Left ventricle myocardium superior (tissue), 1 donor: ENCODE measurements at places on chromosomes 3 and 15.
A peak's percentile ranks its signal among the peaks of the same experiment; 100 is the strongest.

DNA sequence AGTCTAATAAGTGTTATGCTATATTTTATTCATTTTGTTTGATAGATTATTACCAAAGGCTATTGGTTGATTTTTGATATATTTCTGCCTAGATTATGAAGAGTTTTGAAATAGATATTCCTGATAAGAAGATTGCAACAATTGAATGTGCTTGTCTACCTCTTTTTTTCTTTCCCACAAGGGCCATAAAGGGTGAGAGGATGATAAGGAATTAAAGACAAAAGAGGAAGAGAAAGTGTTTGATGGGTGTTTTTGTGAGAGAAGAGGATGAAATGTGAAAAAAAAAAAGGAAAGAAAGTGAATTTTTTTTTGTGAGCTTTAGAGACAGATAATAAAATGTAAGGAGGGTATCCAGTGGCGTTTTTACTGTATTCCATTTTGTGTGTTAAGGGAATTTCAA, 244.4 kb downstream of the CHST2 start:
- no peak for DNase-seq

DNA sequence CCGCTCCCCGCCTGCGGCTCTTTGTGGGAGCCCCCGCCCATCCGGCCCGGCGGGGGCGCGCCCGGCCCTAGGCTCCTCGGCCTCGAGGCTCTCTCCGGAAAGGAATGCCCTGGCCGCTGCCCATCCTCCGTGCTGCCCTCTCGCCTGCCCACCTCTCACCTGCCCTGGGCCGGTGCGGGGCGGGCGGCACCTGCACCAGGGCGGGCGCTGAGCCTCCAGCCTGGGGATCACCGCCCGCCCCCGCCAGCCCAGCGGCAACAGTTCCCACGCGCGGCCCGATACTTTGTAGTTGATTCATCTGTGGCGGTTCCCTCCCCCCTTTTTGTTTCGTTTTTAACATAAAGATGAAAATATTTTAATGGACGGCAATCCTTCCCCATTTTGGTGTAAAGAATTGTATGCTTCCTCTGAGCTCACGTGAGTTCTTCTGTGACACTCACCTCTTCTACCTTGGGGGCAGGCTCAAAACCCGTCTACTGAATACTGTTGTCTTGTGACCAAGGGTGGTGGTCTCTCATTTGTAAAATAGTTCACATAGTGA, 1.9 kb downstream of the KLF13 start:
- DNase-seq = no peak

DNA sequence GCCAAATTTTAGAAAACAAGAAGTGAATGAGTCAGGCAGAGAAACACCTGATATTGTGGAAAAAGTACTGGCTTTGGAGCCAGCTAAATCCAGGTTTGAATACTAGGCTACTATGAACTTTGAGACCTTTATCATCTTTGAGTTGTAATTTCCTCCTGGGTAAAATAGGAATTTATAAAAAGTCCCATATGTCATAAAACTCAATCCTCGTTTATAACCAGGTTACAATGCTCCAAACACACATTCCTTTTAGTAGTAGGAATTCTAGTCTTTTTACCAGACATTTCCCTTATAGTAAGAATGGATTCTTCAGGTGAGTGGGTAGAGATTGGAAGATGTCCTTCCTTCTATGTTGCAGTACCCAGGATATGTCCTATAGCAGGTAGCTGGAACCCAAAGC, 16.7 kb upstream of the DPH6 start:
- no peak for DNase-seq

DNA sequence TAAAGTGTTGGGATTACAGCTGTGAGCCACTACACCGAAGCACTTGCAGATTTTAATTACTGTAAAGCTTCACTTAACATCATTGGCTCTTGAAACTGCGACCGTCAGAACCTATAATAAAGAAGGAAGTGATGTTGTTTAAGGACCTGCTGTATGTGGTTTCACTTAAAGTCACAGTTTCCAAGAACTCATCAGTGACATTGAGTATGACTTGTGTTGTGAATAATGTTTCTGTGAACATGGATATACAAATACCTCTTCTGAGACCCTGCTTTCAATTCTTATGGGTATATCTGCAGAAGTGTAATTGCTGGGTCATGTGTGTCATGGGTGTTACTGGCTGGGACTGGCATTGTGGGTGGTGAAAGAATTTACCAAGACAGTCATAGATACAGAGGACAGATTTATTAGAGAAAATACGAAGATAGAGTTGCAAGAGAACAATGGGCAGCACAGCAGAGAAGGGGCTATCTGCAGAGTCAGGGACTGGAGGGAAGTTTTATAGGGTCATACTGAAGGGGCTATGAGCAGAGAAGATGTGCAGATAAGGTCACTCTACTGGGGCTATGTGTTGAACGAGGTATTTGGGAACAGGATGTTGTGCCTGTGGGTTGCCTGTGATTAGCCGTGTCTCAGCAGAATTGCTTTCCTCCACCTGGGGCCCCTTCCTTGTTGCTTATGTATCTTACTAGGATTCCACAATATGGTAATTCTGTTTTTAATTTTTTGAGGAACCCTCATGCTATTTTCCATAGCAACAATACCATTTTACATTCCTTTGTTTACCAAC, 4.5 kb downstream of the NDUFB5 start:
- no peak for DNase-seq

DNA sequence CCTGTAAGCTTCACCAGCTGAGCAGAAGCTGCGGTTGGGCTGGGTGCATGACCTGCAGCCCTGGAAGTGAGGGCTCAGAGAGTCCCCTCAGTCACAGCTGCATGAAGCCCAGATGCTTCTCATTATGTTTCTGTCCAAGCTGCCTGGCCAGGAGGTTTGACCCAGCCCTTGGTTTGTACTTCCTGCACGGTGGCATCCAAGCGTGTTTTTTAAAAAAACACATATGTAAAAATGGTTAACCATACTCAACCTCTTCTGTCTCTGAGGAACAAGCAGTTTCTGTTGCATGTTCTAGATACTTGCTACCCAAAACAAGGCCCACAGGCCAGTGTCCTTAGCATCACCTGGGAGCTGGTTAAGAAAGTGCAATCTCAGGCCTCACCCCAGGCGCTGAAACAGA, 76.0 kb upstream of the ATP10A start:
- no peak for DNase-seq

- no peak for DNase-seq
Measured at GRCh38 chr3:133096900-133097613, 58.9 kb downstream of the TMEM108 start.

DNA sequence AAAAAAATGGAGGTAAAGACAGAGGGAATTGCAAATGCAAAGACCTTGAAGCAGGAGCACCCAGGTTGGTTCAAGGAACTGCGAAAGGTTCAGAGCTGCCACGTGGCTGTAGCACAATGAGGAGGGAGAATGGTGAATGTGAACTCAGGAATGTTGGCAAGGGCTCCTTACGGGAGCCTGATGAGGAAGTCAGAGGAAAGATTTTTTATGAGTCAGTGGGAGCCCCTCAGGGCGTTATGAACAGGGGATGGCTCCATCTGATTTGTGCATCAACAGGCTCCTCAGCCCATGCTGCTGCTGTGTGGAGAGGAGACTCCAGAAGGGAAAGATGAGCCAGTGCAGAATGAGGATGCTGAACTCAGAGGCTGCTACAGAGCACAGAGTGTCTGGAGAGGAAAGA, 194.4 kb downstream of the ARRDC4 start:
- no peak for DNase-seq

DNA sequence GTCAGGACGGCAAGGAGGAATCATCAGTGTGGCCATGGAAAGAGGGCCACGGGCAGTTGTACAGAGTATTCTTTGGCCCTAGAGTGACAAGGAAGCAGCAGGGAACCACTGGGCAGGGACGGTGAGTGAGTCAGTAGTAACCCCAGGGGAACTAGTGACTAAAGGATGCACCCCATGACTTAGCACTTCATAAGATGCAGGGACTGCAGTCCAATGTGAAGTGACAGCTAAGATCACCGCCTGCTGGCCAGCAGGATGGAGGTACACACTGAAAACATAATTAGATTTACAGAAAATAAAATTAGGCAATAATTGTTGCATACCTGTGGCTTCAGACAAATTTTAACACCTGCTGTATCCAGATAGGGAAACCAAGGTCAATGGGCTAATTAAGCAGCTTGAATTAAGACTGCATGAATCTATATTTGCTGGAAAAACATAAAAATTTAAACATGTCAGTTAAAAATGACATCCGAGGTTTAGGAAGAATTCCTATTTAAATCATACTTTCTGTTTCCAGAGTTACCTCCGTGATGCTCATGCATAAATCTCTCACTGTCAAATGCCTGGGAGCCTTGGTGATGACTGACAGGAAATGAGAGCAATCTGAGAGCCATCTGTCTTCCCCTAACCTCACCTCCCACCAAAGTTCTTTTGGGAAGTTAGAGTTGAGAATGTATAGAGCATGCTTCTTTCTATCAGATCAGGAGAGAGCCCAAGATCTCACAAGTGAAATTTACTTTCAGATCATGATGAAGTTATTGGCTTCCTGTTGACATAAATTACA, 56.5 kb downstream of the DCLK3 start:
- no peak for DNase-seq

GRCh38 chr15:28273468-28273867, 48.5 kb downstream of the HERC2 start:
- no peak for DNase-seq

DNA sequence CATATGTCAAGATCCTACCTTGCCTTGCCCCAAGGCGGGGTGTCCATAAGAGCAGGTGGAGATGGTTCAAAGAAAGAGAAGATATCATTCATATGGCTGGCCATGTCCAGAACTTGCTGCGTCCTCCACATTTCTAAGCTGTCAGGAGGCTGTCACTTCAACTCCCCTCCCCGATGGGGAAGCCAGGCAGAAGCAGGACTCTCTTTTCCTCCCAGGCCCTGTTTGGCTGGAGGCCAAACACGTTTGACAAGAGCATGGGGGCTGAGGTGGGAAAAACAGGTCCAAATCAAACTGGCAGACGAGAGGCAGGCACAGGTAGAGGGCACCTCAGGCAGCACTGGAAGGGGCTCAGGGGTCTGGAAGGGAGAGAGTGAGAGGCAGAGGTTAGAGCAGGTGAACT, 37.7 kb downstream of the MESD start:
- no peak for DNase-seq

DNA sequence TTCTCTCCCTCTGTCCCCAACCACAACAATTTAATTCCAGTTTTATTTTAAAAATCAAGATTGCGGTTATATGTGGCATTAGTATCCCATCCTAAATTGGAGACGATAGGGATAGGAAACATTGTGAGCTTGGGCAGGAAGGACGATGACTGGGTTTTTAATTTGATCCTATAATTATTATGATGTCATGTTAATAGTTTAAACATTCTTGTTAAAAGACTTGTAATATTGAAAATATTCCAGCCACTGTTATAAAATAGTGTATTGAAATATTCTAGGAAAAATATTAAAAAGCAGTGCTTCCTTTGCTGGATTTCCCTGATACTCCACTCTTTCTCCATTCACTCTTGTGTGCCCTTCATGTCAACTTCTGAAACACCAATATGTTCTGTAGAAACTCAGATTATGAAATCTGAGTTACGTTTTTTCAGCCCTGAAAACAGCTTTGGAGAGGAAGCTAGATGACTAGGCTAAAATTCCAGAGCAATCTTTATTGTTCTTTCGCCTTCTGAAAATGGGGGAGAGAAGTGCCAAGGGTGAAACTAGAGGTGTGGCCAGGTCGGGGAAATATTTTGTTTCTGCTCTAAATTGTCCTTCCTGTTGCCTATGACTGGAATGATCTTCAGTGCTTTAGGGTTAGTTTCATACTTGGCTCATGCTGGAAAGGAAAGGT, 46.1 kb upstream of the MAP3K13 start:
- DNase-seq = no peak

DNA sequence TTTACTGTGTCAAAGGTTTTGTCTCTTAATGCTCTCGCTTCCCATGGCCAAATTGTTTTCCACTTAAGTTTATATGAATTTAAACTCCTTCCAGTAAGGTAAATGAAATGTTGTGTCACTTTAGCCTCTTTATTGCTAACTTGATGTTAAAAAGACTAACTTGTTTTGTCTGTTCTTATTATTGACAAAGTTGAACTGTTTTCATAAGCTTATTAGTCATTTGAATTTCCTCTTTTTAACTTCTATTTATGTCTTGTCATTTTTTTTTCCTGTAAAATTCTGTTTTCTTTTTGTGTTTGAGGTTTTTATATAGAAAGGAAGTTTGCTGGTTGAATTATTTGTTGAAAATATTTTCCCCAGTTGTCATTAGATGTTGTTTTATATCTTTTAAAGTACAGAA, 25.8 kb downstream of the FAM98B start:
- DNase-seq = no peak

GRCh38 chr15:67165254-67166253, 88.9 kb downstream of the AAGAB start:
- DNase-seq = peak; percentile 62

DNA sequence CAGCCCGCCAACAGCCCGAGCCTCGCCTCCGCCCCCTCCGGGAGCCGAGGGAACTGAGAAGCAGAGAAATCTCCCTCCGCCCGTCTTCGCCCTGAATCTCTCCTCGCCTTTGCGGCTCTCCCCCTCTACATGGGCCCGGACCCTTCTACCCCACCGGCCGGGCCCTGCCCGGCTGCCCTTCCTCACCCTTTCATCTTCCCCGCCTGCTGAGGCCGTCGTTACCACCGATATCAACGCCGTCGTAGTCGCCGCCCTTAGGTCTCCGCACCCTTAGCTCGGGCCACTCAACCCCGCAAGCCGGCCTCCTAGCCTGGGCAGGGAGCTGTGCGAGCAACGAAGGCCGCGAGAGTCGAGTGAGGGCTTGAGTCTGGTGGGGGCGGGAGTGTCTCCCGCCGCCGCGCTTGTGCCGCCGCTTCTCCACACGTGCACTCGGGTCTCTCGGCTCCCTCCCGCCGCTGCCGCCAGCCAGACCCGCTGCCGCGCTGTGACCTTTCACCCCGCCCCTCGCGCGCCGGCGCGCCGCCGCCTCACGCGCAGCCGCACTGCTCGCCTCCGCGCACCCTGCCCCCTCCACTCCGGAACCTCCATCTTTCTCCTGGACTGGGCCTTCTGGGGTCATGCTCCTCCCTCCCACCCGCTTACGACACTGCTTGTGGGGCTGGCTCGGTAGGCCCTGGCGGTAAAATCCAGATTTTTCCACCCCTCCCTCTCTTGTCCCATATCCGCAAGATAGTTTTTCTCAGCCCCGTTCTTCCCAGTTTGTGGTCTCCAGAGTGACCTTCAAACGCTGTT, at the start of gene NAA50:
TSS of gene NAA50 (minus strand) at position 494 of the 792 bp plus-strand sequence. CDS start at position 194, 300 bp downstream.
- DNase-seq = peak; percentile 96

GRCh38 chr15:95210436-95210981, 979.1 kb downstream of the MCTP2 start:
- DNase-seq = no peak
